Tongue (tissue), 3 donors: ENCODE measurements at places on chromosomes 4 and X. TPM values are rescaled to one million over a fixed set of nuclear protein-coding genes. Genes with fewer than 3 reads are reported as not detected.

DNA sequence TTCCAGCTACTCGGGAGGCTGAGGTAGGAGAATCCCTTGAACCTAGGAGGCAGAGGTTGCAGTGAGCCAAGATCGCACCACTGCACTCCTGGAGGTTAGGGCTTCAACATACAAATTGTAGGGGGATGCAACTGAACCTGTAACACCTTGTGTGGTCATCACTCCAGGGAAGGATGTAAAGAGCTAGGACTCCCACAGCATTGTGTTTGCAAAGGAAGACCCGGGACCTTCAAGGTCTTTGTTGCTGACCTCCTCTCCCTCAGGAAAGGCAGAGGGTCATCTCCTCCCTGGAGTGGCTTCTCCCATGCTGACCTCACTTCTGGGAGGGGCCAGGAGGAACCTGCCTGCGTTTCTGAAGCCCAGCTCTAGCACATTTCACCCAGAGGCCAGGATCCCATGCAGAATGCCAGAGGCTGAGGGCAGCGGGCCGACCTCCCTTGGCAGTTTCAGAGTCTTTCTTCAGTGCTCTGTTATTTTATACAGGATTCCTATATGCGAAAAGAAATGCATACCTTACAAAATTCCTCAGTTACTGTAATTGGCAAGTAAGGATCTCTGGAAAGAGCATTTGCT lies 80.2 kb downstream of the HTRA3 start:
- no peak for DNase-seq

DNA sequence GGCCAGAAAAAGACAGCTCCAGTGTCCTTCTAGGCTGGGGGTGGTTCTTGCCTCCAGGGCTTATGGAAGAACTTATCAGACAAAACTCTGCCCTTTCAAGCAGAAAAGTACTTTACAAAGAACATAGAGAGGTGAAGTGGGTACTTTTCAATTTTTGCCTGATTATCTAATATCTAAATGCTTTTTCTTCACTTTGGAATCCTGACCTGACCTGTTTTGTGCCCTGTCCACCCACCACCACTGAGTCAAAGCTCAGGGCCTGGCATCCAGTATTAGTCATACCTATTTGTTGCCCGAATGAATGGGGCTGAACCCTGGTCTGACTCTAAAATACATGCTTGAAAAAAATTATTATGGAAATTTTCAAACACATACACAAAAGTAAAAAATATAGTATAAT lies 37.2 kb downstream of the RTL9 start:
- no peak for DNase-seq

DNA sequence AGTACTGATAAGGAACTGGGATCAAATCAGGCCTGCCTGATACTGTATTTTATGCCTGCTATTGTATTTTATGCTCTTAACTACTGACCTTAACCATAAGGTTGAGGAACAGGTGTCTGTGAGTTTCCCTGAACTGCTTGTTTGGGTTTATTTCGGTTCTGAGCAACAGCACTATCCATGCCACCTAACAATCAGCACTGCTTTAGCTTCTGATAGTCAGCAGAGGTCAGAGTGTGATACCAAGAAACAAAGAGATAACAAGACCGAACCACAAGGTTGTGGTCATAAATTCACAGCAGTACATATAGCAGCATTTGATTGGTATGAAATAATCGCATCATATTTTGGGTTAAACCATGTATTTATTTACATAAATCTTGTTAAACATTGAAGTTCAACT lies 362.2 kb downstream of the FGF13 start:
- no peak for DNase-seq

DNA sequence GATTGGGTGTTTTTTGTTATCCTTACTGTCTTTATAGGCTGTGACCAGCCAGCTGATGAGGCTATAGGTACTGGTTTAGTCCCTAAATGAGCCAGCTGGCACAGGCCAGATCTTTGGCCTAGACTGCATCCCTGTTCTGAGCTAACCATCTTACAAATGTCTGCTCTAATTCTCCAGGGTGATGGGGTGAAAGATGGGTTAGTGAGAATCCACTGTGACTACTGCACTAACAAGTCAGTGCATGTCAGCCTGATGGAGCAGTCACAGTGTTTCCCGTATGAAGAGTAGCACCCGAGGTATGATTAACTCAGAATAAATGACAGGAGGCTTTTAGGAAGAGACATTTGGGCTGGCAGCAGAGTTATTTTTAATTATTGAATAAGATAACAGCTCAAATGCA lies 181.0 kb downstream of the DCTD start:
- no peak for DNase-seq

- DNase-seq = no peak
Observed at GRCh38 chr4:6121276-6121850, 79.0 kb downstream of the JAKMIP1 start.

- DNase-seq = peak; percentile 41
Observed at GRCh38 chr4:156931267-156931666, 40.3 kb downstream of the PDGFC start.

DNA sequence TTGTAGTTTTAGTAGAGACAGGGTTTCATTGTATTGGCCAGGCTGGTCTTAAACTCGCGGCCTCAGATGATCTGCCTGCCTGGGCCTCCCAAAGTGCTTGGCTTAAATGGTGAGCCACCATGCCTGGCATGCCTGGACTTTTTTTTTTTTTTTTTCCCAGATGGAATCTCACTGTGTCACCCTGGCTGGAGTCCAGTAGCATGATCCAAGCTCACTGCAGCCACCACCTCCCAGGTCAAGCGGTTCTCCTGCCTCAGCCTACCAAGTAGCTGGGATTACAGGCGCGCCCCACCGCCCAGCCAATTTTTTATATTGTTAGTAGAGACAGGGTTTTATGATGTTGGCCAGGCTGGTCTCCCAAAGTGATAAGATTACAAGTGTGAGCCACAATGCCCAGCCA lies 8.4 kb downstream of the UBE2K start:
- no peak for DNase-seq

DNA sequence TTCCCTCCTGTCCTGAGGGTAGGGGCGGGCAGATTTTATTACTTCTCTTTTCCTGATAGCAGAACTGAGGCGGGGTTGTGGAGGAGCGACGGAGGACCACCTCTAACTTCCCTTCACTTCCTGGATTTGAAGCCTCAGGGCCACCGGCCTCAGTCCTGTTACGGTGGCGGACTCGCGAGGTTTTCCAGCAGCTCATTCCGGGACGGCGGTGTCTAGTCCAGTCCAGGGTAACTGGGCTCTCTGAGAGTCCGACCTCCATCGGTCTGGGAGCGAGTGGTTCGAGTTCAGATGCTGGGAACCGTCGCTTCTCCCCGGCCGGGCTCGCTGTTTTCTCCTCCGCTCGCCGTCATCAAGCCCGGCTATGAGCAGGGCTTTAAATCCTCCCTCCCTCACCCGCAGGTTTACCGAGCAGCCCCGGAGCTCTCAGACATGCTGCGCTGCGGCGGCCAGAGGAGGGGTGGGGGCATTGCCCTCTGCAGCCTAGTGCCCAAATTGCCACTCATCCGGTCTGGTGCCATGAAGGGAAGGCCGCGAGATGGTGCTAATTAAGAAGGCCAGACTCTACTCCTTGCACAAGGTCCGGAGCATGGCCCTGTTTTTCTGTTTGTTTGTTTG lies 23.3 kb downstream of the HAND2 start:
- DNase-seq = no peak

DNA sequence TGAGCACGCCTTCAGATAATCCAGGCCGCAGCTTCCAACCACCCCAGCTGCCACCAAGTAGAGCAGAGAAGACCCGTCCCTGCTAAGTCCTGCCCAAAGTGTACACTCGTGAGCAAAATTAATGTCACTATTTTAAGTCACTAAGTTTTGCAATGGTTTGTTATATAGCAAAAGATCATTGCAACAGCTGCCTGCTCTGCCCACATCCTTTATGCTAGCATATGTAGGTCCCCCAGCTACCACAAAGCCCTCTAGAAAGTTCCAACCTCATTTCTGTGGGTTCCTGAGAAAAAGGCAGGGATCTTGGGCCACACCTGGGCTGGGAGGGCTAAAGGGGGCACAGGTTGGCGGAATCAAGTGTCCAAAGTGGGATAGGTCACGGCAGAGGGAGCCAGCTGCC lies 346.9 kb downstream of the BCOR start:
- DNase-seq = no peak

- no peak for DNase-seq
Observed at GRCh38 chrX:106935175-106935574, 15.0 kb downstream of the CLDN2 start.

GRCh38 chr4:15149234-15149838 lies 147.1 kb downstream of the CPEB2 start:
- DNase-seq = no peak

DNA sequence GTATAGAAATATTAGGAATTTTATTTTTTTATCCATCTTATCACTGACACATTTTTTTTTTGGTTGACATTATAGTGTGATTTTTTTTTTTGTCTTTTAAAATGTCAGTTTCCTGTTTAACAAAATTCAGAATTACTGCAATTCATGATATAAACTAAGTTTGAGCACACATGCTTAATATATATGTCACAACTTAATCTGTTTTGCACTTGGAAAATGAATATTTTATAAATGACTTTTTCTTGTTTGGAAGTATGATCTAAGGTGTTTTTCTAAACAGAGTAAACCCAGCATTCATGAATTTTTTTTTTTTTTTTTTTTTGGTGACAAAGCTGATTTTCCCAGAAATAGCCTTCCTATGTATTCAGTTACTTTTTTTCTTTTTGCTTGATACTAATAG lies 2.4 kb downstream of the SMARCA5 start:
- no peak for DNase-seq

DNA sequence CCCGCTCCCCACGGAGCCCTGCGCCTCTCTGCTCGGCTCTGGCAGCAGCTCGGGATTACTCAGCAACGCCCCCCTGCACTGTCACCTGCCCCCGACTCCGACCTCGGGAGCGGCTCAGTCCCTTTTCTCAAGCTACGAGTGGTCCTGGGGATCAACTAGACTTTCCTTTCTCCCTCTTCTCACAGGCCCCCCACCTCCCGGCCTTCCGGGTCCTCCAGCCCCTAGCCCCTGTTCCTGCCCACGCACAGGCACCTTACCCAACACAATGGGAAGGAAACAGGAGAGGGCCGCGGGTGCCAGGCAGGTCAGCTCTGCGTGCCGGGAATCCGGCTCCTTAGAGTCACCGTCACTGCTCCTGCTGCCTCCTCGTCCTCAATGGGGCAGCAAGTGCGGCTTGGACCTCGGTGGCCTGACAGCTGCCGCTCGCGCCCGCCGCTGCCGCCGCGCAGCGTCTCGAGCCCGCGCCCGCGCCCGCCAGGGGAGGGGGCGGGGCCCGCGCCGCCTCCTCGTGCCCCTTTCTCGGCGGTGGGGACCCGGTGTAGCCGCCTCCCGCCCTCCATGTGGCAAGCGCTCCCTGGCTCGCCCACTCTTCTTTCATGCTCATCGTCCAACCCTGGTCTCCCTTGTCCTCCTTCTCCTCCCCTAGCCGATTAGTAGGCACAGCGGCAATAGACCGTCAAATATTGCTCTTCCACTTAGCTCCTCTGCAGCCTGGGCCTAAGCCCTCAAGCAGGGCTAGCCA lies at the start of gene RAB9B:
RAB9B (minus strand) TSS at position 455 of the 742 bp plus-strand sequence. CDS start 6,473 bp downstream, outside the sequence.
- DNase-seq = peak; percentile 73

- no peak for DNase-seq
Observed at GRCh38 chrX:130626521-130626920, 224.7 kb downstream of the RBMX2 start.

GRCh38 chr4:54378461-54378860 lies 149.4 kb downstream of the PDGFRA start:
- DNase-seq = no peak

DNA sequence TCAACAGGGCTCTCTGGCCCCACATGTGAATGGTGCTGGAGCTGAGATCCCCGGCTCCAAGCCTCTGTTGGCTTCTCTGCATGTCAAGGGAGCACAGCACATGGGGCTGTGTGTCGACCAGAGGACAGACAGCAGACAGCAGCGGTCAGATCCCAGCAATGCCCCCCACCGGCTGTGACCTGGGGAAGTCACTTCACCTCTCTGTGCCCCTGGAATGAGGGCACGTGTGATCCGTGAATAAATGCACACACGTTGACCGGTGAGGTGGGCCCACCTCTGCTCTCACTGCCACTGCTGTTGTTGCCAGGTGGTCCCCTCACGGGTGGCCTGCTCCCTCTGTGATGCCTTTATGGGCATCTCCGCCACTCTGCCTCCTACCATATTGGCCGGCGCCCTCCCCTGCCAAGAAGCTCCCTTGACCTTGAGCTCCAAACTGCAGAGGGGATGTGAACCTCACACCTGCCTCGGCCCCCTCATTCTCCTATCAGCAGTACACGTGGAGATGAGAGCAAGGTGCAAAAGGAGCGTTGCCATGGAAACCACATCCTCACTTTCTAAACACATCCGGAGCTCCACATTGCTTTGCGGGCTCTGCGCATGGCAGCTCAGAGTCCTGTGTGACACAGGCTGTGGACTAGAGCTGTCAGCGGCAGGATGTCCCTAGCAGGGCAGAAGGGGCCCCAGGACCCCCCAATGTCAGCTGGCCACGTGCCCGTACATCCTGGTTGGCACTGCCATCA lies 75.4 kb downstream of the ABLIM2 start:
- DNase-seq = no peak

DNA sequence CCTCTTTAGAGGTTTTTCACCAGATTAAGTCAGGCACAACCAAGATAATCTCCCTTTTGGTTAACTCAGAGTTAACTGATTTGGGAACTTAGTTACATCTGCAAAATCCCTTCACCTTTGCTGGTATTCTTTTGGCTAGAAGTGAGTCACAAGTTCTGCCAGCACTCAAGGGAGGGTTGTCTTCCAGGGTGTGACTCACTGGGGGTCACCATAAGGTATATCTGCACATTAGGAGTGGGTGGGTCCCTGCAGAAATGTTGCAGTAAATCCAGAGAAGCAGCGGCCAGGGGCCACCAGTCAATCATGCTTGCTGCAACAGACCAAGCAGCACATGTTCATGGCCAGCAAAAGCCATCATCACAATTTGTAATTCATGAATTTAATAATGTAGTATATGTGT lies 59.8 kb upstream of the MAML3 start:
- no peak for DNase-seq

DNA sequence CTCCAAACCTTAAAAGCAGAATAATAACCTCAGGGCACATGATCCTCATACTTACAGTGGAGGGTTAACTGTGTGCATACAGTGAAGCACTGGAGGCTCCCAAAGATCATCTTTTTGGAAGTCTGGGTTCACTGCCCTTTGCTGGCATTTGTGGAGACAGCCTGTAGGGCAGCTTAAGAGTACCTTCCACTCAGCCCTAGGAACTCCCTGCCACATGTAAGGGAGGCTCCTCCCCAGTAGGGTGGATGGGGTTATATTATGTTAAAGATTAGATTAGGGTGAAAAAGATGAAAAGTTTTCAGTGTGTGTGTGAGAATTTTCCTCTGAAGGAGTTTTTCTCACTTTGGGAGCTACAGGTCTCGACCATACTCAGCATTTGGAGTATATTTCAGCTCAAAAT lies 388.4 kb downstream of the RAB28 start:
- no peak for DNase-seq

GRCh38 chr4:180688480-180688879 lies 1554.7 kb upstream of the TENM3 start:
- DNase-seq = no peak

- no peak for DNase-seq
Observed at GRCh38 chr4:137610960-137611359, 78.7 kb upstream of the PCDH18 start.

The ARHGAP36 gene
- 172 TPM for total RNA-seq

The PDGFC gene
- 25.8 TPM for total RNA-seq

The CORIN gene
- 1.4 TPM for total RNA-seq

The MTTP gene
- total RNA-seq = 1.4 TPM

The MEPE gene
- total RNA-seq = not detected

The STATH gene
- 68.2 TPM for total RNA-seq
